ENCODE measurements at places on chromosomes 5 and 9.

DNA sequence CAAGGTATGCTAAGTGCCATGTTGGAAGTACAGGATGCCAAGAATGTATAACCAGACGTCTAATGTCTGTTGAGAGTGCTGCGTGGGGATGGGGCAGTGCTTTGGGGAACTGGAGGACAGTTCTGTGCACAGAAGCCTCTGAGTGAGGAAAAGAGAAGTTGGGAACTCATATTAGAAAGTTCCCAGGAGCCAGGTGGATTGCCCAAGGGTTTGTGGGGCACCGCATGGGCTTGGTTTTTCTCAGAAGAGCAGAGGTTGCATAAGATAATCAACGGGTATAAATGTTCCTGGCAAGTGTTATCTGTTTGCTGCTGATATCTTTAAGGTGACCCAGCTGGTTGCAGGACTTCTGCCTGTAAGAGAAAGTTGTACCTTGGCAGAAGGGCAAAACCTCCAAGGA lies 13.1 kb downstream of the HRH2 start:
- no peak for DNase-seq

- DNase-seq: peak; percentile 21
These were observed 603 bp downstream of the TMEM268 start for GRCh38 chr9:114611516-114612271.

GRCh38 chr9:106305428-106306133 lies 557.4 kb upstream of the ZNF462 start:
- DNase-seq: no peak

- DNase-seq: no peak
These were observed 15.6 kb downstream of the FOXI1 start for GRCh38 chr5:170121321-170121720.

- no peak for DNase-seq
These were observed 23.0 kb upstream of the NR5A1 start for GRCh38 chr9:124530246-124530645.

DNA sequence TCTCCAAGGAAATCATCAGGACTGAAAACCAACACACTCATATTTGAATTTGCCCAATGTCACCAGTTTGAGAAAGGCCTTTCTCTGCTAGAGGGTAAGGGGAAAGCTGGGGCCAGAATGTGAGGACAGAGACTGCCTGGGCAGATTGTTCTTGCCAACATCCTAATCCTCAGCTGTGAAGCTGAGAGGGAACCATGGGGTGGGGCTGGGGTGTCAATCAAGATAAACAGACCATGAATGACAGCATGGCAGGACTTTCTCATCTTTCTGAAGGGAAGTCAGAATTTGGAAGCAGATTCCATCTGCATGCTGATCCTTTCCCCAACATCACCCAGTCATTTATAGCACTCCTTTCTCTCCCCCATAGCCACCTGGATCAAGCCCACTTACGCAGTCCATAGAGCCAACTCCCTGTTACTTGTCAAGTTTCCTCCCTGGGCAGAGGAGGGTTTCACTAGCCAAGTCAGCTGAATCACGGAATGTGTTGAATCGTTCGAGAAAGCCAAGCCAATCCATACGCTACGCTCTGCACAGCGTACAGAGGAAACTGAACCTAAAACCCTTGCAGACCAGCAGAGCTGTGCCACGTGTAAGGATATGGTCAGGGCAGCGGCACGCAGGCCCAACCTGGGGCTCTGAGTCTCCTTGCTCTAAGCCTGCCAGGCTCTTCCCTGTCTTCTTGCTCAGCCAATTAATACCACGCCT lies 14.9 kb downstream of the GLDC start:
- DNase-seq: no peak
